ENCODE measurements at places on chromosomes 7 and 10.

- DNase-seq: no peak
Observed at GRCh38 chr7:101747053-101747878, 70.2 kb upstream of the CUX1 start.

DNA sequence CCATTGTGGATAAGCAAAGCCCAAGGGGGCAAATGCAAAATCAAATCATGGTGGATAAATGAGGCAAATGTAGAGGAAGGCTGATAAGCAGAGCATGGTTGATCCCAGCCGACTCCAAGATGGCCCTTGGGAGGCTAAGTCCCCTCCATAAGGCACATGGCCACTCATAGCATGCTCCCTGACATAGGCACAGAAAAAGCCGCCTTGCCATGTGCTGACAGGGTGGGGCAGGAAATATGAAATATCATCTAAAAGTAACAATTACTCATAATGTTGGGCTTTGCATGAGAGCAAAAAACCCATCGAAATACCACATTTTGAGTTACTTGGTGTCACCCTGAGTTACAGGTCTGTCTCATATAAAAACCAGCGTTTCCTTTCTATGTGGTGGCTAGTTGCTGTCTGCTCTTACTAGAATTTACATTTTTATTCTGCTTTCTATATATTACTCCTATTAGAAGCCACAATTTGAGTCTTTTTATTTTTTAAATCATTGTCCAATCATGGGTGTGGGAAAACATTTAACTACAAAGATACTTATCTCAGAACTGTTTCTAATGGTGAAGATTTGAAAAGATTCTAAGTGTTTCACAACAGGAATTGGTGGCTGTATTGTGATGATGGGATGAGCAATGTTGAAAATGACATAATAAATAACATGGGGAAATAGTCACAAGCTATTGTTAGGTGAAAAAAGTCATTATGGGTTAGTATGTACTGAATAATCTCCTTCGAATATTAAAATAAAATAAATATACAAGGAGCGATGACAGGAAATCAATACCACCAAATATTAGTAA, 102.7 kb downstream of the CUBN start:
- no peak for DNase-seq

DNA sequence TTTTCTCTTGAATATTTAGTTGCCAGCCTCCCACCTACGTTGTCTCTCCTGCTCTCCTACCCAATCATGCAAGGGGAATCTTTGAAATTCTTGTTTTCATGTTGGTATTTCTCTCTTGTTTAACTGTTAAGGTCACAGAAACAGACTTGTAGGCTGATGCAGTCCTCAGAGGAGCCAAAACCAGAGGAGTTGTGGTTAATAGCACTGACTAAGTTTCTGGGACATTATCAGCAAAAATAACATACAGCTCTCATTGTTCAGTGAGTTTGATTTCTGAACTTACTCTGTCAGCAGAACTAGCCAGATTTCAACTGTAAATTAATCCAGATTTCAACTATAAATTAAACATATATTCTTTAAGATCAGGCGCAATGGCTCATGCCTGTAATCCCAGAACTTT, 11.1 kb upstream of the CUL1 start:
- DNase-seq: no peak

DNA sequence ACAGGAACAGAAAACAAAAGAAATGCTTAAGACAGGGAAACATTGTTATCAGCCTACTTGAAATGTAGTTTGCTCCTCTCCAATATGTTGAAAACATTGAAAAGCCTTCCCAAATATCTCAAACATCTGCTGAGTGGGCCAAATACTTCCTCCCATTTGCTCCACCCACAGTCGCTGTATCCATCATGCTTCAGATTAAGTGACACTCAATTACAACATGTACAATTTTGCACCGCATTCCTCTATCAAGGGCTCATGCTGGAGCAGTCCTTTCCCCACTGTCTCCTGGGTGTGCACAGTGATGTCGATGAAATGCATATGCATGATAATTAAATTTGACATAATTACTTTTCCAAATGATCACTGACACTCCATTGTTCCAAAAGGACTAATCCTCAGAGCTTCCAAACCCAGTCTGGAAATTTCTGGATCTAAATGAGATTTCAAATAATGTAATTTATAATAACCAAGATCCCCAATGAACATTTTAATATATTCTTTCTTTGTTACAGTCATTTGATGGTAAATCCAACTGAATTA, 604.6 kb downstream of the GRID1 start:
- DNase-seq: no peak

DNA sequence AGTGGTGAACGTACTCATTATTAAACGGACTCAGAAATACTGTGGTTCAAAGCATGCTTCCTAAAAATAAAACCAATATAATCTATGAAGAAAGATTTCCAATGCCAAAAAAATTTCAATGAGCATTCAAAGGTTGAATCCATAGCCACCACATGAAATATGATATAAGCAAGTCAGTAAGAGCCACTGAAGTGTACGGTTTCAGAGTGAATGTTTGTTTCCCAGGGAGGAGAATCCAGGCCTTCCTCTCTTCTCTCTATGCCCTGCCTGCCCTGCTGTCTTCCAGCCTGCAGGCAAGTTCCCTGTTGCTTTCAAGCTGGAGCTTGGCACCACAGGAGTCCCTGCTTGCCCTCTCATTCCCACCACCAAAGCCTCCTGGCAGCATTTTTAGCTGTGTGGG, 1171.6 kb upstream of the C7orf33 start:
- DNase-seq: no peak

- DNase-seq: no peak
Observed at GRCh38 chr7:45968856-45969541, 47.9 kb upstream of the IGFBP3 start.

GRCh38 chr7:140998715-140999114, 16.0 kb downstream of the MRPS33 start:
- DNase-seq: no peak

GRCh38 chr10:97538411-97538810, 34.2 kb upstream of the ANKRD2 start:
- no peak for DNase-seq

DNA sequence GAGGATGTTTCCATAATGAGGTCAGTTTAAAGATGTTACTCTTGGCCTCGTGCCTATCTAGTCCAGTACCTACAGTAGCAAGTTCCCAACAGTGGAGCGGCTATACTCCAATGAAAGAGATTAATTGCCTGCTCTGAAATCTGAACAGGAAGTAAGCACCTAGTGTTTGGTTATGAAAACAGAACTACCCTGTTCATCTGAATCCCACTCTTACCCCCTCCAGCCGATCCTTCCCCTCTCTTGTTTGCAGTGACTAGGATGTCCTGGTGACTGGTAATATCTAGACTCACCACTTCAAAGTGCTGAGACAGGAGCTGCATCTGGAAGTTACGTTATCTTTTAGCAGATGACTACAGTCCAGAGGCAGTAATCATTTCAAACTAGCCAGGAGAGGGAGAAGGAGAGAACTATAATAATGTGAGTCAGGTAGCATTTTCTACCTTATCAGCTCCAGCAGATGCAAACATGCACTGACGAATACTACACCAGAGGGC, 666.7 kb upstream of the NRP1 start:
- DNase-seq: no peak

DNA sequence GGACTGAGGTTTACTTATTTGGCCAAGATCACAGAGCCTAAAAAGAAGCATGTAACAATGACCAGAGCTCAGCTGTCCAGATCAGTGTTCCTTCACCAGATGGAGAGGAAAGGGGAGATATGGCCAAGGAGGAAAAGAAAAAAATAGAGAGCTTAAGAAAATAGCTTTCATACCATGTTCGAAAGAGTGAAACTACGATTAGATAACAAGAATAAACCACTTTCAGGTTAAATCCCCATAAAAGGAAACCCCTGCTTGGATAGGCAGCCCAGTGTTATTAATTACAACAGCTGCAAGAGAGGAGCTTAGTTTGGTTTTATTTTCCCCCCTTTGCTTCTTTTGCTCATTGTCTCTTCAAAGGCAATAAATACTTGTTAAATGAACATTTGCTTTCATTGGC, 160.8 kb downstream of the ZNF438 start:
- no peak for DNase-seq

DNA sequence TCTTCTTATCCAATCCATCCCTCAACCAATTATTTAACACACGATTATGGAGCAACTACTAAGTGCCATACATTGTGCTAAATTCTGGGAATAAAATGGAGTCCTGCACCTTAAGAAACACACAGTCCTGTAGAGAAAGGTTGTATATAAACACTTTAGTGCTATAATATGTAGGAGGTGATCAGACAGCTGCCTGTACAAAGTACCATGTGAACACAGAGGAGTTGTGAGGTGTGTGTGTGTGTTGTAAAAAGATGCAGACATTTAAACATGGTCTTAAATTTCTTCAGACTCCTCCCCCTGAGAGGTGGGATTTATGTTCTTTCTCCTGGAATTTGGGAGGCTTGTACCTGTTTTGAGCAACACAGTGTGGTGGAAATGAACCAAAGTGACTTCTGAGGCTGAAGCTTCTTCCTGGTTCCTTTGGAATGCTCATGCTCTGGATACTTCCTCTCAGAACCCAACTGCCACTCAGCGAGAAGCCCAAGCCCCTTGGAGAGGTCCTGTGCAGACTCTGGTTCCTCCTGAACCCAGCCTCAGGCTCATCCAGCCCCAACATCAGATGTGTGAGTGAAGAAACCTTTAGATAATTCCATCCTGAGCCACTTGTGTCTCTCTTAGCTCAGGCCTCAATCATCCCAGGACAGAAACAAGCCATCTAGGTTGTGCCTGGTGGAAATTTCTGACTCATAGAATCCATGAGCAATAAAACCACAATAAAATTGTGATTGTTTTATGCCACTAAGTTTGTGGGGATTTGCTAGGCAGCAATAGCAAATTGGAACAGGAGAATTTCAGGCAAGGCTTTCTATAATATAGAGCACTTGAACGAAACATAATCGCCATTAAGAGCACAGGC, 161.2 kb upstream of the FAM3C start:
- no peak for DNase-seq

DNA sequence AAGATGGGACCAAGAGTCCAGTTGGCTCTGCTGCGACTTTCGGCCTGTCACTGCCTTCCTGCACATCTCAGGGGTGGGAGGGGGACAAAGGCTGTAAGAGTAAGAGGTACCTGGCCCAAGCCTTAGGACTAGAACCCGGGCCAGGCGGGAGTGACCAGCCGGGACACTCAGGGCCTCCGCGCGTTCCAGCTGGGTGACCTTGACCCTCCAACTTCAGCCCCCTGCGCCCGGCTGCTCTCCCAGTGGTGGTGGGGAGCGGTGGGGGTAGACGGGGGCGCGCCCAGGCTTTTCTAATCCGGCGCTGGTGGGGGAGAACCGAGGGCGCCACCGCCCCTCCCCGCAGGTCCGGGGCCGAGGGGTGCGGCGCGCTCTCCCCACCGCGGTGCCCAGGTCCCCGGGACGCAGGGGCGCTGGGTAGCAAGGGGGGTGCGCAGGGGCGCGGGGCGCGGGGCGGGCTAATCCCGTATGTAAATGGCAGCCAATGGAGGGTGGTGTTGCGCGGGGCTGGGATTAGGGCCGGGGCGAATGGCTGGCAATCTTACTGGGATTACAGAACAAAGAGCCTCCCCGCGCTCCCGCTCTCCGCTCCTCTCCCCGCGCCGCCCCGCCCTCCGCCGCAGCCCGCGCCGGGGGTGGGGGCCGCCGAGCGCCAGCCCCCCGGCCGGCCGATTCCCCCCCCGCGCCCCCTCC, at the start of gene GTF2IRD1:
TSS of gene GTF2IRD1 (plus strand) at position 585 of the 690 bp plus-strand sequence. CDS start 54,175 bp downstream, outside the sequence.
- no peak for DNase-seq

GRCh38 chr7:74658178-74659004, 873 bp downstream of the GTF2I start:
- peak; percentile 32 for DNase-seq

DNA sequence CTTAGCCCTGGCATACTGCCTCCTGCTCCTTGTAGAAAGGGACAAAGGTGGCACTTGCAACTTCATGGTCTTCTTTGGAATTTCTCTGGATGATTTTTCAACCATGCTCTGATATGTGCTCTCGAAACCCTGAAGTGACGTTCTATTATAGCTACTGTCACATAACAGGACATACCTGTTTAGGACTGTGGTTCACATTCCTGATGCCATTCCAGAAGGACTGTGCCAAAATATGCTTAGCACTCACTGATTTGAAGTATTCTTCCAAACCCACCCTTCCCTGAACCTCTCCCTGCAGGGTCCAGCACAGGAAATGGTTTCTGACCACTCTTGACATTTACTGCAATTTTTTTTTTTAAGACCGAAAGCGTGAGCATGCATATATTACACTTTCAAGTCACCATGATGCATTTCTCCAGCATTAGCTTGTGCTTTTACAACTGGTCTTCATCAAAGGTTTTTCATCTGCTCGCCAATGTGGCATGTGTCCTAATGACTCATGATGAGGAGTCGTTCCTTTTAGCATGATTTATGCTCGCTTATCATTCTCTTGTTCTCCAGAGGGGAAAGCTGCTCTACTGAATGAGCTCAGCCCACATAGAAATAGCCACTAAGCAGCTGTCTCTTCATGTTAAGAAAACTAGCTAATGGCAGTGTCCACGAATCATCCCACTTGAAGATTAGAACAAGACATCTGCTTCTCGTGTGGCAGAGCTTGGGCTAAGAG, 135.2 kb downstream of the ADAM12 start:
- DNase-seq: no peak

DNA sequence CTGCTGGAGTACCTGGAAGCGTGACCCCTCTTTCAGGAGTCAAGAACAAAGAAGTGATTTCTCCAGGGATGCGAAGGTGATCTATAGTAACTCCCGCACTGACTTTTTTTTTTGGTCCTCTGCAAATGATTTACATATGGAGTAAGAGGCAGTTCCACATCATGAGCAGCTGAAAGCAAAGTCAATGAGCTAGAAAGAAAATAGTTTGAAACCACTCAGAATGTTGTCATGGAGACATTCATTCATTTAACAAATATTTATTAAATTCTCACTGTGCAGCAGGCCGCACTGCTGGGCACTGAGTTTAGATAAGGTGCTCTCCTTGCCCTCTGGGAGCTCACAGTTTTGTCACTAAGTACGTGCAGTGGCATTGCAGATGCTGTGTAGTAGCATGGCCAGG, 206.7 kb downstream of the CAMK1D start:
- DNase-seq: no peak

- no peak for DNase-seq
Observed at GRCh38 chr10:60098677-60099601, 192.6 kb upstream of the CCDC6 start.

DNA sequence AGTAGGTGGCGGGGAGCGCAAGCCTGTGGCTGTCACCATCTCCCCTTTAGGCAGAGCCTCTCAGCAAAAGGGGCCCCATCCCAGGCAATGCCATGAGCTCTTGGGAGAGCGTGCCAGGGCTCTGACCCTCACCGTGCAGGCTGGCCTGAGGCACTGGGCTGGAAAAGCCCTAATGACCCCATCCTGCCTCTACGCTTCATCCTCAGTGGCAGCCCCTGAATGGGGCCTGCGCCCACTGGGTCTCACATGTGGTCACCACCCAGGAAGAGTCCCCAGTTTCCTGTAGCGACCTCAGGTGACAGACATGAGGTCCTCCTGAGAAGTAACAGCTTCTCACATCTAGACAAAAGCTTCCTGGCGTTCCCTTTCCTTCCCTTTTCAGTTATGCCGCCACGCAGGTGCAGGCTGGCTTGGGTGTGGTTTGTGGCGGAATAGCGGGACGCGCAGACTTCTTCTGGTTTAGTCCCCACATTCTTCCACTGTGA, 59.2 kb downstream of the CLEC2L start:
- DNase-seq: no peak

GRCh38 chr10:59382831-59383295, 20.5 kb upstream of the FAM13C start:
- no peak for DNase-seq

- no peak for DNase-seq
Observed at GRCh38 chr7:38217672-38218071, 39.6 kb downstream of the STARD3NL start.

All from cortex of kidney (tissue), 1 donor.